Sigmoid colon (tissue), 7 donors: ENCODE measurements at places on chromosomes 3 and 15. TPM values are rescaled to one million over a fixed set of nuclear protein-coding genes. Genes with fewer than 3 reads are reported as not detected.

The GRAMD1C gene
- polyA plus RNA-seq, result 12.3 TPM

The MAGEL2 gene
- polyA plus RNA-seq, result 0.17 TPM

The NLGN1 gene
- polyA plus RNA-seq, result under 0.01 TPM

The SENP8 gene
- 1.6 TPM for polyA plus RNA-seq

The BNC1 gene
- under 0.01 TPM for polyA plus RNA-seq

The CPNE9 gene
- polyA plus RNA-seq, result not detected

The FOXL2NB gene
- polyA plus RNA-seq, result under 0.01 TPM

The DUOXA1 gene
- polyA plus RNA-seq, result not detected

The BLM gene
- 6.2 TPM for polyA plus RNA-seq

The TRAIP gene
- 1.4 TPM for polyA plus RNA-seq

The APPL1 gene
- polyA plus RNA-seq, result 13.5 TPM

The CRYBG3 gene
- 3.2 TPM for polyA plus RNA-seq

The CACNA2D2 gene
- polyA plus RNA-seq, result not detected

The CSTA gene
- polyA plus RNA-seq, result 9.9 TPM

The LNP1 gene
- 3.0 TPM for polyA plus RNA-seq

The IGSF11 gene
- not detected for polyA plus RNA-seq

The GPX1 gene
- polyA plus RNA-seq, result 380 TPM

The MAP2K5 gene
- polyA plus RNA-seq, result 13.2 TPM

The CALML4 gene
- 214 TPM for polyA plus RNA-seq
